DND-41 (cell line): ENCODE measurements at places on chromosomes 16 and 17.

DNA sequence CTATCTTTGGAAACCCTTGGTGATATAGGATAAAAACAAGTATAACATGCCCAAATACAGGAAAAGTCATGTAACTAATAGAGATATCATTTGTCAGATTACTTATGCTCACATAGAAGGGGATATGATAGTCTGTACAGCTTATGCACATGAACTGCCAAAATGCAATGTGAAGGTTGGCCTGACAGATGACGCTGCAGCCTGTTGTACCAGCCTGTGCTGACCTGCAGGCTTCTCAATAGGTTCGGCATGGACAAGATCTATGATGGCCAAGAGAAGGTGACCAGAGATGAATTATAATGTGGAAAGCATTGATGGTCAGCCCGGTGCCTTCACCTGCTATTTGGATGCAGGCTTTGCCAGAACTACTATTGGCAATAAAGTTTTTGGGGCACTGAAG is 12.7 kb downstream of the WFIKKN2 start:
- no peak for DNase-seq

GRCh38 chr17:45579529-45580495 is 89.3 kb upstream of the PLEKHM1 start:
- DNase-seq, result no peak

- no peak for DNase-seq
Measured at GRCh38 chr16:9484426-9484825, 393.0 kb downstream of the HAPSTR1 start.

GRCh38 chr17:11999696-12000095 is 2.4 kb upstream of the ZNF18 start:
- DNase-seq, result no peak

- peak; percentile 39 for DNase-seq
Measured at GRCh38 chr17:74547736-74548135, 1.8 kb upstream of the CD300C start.

DNA sequence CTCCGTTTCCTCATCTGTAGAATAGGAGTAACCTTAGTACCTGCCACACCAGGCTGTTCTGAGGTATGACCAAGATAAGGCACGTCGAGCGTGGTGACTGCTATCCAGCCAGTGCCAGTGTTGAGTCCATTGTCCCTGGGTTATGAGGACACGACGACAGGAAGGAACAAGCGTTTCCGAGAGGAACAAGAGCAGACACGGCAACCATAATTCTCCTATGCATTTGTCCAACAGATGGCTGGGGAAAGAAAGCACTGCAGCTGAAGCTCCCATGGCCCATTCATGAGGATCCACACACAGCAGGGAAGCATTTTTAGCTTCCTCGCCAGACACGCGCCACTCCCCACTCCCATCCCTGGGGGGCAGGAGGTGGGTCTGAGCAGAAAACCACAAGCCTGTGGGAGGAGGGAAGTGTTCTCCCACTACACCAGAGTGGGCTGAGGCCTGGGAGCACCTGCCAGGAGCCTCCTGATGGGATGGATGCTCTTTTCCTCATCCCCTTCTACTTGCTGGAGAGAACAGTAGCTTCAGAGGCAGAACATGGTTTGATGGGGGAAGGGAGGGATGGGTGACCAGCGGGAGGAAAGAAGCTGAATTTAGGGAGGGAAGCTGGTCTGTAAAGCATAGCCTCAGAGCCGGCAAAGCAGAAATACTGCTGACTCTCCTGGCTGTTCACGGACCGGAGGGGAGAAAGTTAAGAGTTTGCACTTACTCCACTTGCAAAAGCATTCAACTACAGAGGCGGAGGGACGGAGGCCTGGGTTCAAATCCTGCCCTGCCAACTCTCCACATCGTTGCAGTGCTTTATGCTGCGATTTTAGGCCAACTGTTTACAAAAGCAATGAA is 2.7 kb downstream of the COTL1 start:
- DNase-seq, result no peak

GRCh38 chr16:86626284-86626683 is 47.9 kb downstream of the FOXL1 start:
- no peak for DNase-seq

DNA sequence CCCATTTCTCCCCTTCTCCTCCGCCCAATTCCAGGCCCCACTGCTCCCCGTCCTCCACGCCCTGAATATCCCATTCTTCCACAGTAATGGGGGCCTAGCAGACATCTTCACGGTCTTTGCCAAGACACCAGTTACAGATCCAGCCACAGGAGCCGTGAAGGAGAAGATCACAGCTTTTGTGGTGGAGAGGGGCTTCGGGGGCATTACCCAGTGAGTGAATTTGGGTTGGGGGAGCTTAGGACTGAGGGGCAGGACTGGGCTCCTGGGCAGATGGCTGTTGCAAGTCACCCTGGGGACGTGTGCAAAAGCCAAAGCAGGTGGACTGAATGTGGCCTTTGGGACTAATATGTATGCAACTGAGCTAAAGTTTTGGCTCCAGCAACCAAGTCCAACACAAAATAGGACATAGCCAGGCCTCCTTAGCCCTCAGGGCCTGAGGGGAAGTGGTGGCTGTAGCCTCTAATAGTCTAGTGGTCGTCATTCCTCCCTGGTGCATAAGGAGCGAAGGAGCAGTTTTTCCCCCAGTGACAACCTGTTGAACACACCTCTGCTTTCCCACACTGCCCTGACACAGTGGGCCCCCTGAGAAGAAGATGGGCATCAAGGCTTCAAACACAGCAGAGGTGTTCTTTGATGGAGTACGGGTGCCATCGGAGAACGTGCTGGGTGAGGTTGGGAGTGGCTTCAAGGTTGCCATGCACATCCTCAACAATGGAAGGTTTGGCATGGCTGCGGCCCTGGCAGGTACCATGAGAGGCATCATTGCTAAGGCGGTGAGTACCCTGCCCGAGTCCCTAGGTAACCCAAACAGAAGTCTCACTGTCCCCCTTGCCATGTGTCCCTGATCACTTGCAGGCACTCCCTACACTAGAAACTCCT is 2.6 kb downstream of the ACADVL start:
- no peak for DNase-seq

- no peak for DNase-seq
Measured at GRCh38 chr16:11161439-11161838, 94.6 kb downstream of the SOCS1 start.

GRCh38 chr16:87160701-87161337 is 156.4 kb downstream of the C16orf95 start:
- no peak for DNase-seq

GRCh38 chr17:50210240-50211225 is 9.1 kb upstream of the COL1A1 start:
- no peak for DNase-seq

- DNase-seq, result peak; percentile 46
Measured at GRCh38 chr17:55735731-55736405, 13.2 kb upstream of the TMEM100 start.
